ENCODE measurements at places on chromosomes 4 and X.

- no peak for DNase-seq
These were observed 74.4 kb downstream of the TMA16 start for GRCh38 chr4:163568843-163569242.

- no peak for DNase-seq
These were observed 13.9 kb downstream of the LCORL start for GRCh38 chr4:18007625-18008024.

DNA sequence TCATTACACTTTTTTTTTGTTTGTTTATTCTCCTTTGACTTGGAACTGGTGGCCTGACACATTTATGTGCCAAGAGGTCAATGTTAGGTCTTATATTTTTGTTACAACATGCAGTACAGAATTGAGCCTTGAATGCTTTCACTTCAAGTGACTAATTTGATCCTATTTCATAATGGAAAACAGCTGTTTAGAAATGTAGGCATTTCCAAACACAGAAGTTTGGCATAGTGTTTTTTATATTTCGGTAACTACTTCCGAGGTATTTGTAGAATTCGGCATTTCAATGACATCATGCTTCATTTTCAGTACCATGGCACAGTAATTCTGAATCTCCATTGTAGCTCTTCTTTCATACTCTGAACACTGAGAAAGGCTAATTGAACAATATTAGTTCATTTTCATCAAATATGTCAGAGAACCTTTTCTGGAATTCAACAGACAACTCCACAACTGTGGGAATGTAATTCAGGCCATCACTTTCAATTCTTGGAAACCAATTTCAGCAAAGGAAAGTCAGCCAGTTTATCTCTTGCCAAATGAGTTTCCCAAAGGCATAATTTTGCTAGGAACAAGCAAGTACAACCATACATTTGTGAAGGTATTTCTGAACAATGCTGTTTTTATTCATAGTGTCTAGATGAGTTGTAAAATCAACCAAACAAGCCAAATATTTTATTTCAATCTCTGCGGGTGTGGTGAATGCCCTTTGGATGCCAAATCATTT is 11.4 kb downstream of the FAM120C start:
- DNase-seq: no peak

DNA sequence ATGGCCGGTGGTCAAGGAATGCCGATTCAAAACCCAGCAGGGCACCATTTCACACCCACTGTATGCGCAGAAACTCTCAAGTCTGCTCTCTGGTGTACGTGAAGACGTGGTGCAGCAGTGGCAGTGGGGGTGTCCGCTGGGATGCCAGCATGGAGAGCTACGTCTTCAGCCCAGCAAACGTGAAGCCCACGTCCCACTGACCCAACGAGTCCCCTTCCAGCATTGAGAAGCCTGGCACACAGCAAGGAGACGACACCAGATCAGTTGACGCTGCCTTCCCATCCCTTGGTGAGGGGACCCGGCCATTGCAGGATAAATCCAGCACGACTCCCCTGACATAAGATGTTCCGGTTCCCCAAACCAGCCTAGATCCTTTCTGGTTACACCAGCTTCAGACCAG is 2.2 kb upstream of the PLXNB3 start:
- no peak for DNase-seq

- no peak for DNase-seq
These were observed 592.5 kb upstream of the GRIA3 start for GRCh38 chrX:122591546-122591945.

- DNase-seq: no peak
These were observed 7.2 kb downstream of the RAB33B start for GRCh38 chr4:139461022-139461628.

DNA sequence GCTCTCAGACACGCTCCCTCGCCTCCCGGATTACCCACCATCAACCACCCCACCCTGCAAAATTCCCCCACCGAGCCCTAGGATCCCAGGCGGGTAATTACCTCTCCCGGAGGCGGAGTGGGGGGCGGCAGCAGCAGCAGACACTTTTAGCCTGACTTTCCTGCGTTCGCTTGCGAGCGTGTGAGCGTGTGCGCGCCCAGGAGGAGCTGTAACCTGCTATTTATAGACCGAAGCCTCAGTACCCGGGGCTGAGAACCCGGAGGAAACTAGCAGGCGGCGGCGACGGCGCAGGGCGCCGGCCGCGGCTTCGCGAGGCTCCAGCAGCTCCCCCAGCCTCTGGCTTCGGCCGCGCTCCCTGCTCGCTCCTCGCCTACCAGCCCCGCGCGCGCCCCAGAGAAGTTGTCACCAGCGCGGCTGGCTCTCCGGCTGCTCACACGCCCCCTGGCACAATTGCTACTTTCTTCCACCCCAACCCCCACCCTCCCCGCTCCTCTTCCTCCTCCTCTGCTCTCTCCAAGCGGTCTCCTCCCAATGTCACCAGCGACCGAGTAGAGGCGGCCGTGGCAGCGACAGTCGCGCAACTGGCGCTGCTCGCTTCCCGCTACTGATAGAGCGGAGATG is at the start of gene INPP4B:
Gene INPP4B, minus strand, starts transcription at position 194 of the 621 bp plus-strand sequence.
- DNase-seq: no peak

- DNase-seq: no peak
These were observed 146.0 kb downstream of the PJA1 start for GRCh38 chrX:69019073-69019890.

DNA sequence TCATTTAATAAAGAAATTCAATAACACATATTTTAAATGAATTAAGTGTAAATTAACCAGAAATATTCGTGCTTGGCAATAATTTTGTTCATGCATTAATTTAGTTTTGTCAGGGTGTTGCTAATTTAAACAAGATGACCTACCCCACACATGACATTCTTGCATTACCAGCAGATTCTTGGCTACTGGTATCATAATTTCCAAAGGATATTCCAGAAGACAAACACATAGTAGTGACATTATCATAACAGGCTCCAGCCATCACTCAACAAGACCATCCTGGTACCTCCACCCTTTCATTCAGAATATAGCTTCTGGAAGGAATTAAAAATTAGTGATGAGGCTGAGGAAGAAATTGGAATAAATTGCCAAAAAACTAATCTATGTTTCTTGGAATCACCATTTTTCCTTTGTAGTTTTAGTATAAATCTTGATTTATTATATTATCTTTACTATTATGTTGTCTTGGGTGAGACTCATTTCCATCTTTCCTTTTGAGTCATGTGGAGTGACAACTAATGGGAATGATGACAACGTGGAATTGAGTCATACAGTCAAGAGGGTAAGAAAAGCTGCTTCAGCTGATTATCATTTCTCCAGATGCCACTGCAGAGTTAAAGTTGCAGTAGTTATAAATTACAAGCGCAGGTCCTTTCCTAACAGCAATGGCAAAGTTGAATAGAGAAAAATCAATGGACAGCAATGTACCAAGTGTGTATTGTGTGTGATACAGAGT is 30.9 kb upstream of the HHIP start:
- no peak for DNase-seq

- no peak for DNase-seq
These were observed 83.8 kb upstream of the GPR34 start for GRCh38 chrX:41604766-41605543.

DNA sequence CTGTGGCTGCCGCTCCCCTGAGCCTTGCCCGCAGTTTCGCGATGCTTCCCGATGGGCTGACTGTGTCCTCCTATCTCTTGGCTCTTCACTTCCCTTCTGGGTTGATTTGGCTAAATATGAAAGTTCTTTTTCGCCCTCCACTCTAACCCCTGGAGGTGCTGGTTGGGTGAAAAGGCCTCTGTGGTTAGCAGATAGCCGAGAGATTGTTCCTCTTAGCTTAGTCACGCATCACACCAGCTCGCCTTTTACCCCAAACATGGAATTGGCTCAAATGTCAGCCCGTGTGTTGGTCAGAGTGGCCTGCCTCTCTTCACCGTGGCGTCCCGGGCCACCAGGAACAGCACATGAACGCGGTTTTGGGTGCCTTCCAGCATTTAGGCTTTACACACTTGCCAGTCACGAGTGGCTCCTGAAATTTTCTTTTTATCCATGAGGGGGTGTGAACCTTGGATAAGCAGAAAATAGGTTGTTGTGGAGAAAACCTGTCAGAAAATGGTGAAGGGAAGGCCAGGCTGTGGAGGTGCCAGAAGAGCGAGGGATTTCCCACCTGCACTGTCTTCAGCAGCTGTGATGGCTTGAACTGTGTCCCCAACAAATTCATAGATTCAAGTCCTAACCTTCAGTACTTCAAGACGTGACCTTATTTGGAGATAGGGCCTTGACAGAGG is 8.9 kb downstream of the CLCN4 start:
- no peak for DNase-seq
